ENCODE measurements at places on chromosomes 3 and 15.

GRCh38 chr3:64353226-64353625, 128.0 kb upstream of the PRICKLE2 start:
- DNase-seq = peak; percentile 44

DNA sequence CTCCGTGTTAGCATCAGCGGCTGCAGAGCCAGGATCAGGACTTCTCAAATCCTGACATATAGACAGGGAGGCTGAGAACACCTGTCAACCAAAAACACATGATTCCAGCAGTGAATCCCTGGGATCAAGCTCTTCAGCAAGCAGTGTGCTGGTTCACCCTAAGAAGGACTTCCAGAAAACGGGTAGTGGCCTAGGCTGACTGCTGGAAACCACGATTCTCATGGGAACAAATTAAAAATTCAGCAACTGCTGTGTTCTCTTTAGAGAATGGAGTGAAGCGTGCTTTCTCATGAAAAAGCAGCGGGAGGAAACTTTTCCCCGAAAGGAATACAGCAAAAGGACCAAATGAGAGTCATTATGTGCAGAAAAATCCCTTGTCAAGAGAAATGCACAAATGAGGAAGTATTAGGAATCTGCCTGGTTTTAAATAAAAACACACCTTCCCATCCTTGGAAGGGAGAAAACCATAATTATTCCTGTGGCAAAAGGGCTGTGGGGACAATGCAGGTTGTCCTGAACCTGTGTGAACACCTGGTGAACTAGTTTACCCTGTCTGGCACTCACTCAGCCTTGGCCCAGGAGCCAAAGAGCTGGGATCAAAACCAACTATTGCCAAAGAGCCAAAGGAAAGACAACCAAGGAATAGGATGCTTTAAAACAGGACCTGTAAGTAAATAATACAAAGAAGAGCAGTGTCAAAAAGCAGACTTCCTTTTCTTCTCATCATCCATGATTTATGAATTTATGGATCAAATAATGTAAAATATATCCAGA, 13.4 kb downstream of the IL12A start:
- DNase-seq = no peak

DNA sequence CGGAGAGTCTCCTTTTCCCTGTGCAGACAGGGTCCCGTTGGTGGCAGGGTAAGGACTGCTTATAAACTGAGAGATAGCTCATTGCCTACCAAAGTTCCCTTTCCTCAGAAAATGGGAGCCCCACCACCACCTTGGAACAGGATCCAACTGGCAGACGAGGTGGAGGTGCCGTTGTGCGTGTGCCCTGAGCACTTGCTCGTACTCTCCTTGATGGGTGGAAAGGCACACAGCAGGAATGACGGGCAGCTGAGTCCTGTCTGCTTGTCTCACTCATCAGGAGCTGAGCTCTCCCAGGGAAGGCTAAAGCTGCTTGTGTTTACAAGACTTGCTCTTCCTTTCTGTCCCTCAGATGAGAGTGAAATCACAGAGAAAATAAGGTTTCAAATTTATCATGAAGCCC, 60.7 kb downstream of the B3GNT5 start:
- DNase-seq = no peak

- peak; percentile 41 for DNase-seq
Measured at GRCh38 chr3:172982736-172983364, 158.2 kb downstream of the SPATA16 start.

DNA sequence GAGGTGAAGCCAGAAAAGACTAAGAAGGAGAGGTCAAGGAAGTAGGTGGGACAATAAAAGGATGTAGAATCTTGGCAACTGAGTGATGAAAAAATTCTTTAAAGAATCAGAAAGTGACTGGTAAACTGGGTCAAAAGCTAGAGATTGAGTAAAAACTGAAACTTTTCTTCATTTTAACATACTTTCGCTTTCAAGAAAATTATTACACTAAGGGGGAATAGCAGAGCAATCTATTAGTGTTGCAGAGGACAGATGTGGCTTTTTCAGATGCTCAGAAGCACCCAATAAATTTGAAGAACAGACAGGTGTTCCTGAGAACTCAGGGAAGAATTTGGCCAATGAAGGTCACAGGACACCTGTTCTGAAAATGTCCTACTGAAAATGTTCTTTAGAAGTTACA, 805.4 kb upstream of the ALCAM start:
- DNase-seq = no peak

- peak; percentile 62 for DNase-seq
Measured at GRCh38 chr15:60574801-60575631, 96.1 kb upstream of the ICE2 start.

DNA sequence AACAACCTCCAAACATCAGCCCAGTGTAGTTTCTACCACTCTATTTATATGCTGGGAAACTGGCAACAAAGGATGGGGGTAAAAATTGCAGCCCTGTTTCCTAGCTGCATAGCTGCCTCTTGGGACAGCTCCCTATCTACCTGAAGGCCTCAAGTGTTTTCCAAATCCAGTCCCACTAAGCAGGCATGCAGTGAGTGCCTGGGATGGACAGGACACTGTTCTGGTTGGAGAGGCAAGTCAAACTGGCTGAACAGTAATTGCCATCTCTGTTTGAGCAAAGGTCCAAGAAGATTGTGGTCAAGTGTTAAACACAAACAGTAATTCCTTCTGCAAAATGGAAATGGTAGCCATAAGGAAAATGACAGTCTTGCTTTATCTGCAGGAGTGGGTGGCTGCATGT, 125.4 kb downstream of the FMN1 start:
- no peak for DNase-seq

DNA sequence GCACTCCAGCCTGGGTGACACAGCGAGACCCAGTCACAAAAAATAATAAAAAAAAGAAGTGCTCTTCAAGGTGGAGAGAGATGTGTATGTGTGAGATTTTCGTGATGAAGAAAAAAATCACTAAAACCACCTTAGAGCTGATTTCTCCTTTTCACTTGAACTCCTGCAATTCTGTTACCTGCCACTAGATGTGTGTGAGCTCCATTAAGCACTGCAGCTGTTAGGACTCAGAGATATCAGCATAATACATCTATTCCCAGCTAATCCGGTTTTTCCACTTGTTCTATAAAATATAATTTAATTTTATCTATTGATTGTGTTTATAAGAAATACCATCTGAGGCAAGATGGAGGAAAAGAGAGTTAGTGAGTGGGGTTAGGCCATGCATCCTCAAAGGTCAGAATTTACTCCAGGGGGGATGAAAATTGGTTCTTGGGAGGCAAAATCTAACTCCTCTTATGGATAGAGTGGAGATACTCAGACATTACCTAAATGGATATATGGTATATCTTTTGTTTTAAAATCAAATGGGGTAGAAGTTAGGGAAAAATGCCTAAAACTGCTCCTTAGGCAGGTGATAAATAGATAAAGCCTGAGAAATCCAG, 152.7 kb downstream of the IL20RB start:
- peak; percentile 46 for DNase-seq

DNA sequence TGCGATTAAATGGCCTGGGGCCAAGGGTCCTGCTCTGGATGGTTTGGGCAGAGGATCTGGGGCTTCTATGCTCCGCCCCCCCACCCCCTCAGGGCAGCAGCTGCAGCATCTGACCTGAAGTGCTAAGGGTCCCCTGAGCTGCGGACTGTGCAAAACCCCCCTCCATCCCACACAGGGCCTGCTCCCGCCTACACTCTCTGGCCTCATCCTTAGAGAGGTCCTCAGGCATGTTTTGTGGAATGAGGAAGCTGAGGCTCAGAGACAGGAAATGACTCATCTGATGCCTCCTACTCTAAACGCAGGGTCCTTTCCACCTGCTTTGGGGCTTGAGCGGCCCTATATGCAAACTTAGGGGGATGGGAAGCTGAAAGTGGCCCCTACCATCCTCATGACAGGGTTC, 59.5 kb upstream of the CTSH start:
- DNase-seq = peak; percentile 67

DNA sequence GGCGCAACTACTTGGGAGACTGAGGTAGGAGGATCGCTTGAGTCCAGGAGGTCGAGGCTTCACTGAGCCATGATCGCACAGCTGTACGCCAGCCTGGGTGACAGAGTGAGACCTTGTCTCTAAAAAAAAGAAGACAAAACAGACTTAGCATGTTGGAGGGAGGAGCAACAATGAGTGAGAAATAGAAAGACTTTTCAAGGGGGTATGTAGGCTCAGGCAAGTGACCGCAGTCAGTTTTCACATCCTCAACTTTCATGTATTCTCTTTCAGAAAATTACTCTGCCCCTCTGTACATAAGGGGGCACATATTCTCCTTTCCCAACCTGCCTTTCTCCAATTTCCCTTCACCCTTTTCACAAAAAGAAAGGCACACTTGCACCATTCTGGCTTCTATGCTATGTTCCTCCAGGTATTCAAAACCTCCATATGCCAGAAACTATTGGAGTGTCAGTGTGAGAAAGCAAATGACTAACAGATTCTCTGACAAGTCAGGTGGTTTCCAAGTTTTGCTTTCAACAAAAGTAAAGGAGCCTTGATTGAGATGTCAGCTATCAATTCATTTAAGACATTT, 7.6 kb downstream of the NSUN3 start:
- DNase-seq = no peak

- DNase-seq = no peak
Measured at GRCh38 chr15:38748710-38749109, 184.1 kb upstream of the RASGRP1 start.

GRCh38 chr3:86175051-86175536, 815.9 kb downstream of the VGLL3 start:
- DNase-seq = no peak

GRCh38 chr3:62084558-62084957, 288.8 kb downstream of the FEZF2 start:
- DNase-seq = no peak

- DNase-seq = no peak
Measured at GRCh38 chr3:53863145-53863544, 16.8 kb downstream of the IL17RB start.

GRCh38 chr3:5194801-5195509, 7.4 kb downstream of the EDEM1 start:
- peak; percentile 89 for DNase-seq

DNA sequence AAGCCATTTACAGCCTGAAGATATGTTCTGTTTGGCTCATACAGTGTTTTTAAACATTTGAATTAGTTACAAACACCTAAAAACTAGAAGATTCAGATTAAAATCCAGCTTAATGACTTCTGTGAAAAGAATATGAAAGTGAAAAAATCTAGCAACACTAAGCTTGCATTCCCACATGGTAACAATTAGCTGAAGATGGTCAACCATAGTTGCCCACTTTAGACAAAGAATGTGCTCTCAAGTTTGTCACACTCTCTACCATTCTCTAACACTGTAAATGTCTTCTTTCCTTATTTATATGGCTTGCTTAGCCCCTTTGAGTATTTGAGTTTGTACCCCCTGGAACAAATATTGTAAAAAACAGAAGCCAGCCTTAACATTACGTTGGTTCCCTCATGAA, 32.7 kb downstream of the HDGFL3 start:
- DNase-seq = peak; percentile 14

DNA sequence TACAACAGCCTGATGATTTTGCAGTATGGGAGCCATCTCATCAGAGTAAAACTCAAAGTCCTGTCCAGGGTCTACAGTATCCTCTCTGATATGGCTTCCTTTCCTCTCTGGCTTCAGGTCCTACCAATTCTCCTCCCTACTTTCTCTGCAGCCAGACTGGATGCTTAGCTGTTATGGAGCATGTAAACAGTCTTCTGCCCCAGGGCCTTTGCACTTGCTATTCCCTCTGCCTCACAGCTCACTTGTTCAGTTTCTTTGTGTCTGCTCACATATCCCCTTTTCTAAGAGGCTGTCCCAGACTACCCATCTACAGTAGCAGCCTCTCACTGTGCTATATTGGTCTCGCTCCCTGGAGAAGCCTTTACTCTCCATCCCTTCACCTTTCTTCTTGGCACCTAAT, 62.2 kb downstream of the TLNRD1 start:
- no peak for DNase-seq

- no peak for DNase-seq
Measured at GRCh38 chr3:106317141-106318055, 448.6 kb upstream of the CBLB start.

DNA sequence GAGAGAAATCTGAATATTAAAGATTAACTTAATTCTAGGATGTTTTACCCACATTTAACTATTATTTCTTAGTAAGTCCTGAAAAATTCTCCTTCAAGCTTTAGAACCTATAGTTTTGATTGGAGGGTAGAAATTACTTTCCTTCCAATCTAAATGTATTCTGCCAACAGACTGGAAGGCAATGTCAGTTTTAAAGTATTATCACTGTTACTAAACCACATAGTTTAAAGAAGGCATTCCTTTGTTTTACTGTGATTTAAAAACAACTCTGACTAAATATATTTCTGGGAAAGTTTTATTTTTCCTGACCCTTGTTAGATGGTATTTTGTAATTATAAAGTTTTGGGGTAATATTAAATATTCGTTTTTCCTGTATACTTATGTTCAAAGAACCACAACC, 382.5 kb downstream of the TBC1D5 start:
- peak; percentile 25 for DNase-seq

DNA sequence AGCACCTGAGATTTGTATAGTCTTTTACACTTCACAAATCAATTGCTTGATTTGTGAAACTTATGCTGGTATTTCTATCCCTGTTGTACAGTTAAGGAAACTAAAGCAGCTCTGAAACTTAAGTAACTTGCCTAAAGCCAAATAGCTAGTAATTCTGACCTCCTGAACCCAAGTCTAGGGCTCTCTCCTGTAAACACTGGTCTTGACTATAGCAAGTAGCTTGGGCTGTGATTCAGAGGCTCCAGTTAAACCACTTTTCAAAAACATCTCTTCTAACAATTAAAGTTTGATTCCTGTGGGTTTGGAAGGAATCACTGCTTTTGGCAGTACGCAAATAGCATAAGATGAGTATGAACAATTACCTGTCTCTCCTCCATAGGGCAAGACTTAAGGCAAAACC, 18.5 kb upstream of the CMTM8 start:
- DNase-seq = peak; percentile 46

DNA sequence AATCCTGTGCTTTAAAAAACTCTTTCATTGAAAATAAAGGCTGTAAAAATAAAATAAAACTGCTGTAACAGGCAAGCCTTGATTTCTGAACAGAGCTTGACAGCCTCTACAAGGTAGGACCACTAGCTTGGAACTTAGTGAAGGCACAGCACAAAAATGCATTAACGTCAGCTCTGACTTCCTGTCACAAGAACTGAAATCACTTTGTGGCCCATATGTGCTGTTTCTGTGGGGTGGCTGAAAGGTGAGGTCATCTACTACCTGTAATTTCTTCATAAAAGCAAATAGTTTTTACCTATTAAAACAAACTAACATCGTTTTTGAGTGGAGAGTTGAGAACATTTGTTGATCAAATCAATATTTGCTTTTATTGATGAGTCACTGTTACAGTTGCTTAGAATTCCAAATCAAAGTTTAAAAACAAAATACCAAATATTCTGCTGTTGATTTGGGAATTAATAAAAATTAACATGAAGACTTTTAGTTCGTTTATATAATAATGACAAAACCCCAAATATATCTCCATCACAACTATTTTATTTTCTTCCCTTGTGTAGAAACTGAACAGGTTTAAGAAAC, 1034.1 kb downstream of the MCTP2 start:
- no peak for DNase-seq

DNA sequence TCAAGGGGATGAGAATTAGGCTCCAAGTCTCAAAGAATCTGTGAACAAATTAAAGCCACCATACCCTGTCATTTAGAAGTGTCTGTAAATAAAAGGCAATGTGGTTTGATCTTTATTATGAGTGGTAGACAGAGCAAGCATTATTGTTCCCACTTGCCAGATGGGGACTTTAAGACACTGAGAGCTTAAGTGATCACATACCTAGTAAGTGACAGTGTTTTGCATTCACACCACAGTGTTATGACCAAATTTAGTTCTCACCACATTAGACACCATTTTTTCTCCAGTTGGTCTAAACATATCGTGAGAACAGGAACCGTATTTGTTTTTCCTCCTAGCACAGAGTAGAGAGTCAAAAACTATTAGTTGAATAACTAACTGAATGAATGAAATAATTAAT, 13.2 kb upstream of the ZBED2 start:
- no peak for DNase-seq
